ENCODE measurements at places on chromosomes 2 and 18.

DNA sequence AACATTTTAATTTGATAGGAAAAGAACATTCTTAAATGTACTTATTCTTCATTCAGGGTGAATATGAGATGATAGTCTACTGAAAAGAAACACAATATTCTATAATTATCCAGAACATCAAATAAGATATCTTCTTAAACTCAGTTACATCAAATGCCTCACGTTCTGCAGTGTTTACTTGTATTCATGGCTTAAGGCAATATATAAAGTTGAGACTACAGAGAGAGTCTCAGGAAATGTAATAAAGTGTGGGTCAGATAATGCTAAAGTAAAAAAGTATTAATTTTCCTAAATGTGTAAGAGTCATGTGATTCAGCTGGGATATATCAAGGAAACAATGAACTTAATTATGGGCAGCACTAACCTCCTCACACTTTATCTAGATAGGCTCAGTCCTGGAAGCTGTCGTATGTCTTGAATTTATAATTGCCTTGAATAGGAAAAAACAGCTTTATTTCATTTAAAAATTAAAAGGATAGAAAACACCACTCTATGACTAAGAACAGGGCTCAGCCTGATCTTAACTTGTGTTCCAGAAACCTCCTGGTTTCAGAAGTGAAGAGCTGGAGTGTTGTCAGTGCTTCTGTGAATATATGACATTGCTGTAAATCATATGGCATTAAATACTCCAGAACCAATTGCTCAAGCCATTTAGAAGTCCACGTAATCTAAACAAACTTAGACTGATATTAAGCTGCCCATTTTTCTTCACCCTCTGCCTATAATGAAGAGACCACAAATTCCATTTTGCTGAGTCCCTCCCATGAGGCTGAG is 240.2 kb downstream of the FSIP2 start:
- no peak for DNase-seq

GRCh38 chr2:121235542-121235941 is 49.5 kb downstream of the TFCP2L1 start:
- DNase-seq = no peak

GRCh38 chr18:7190547-7191156 is 40.2 kb upstream of the LRRC30 start:
- DNase-seq = no peak

DNA sequence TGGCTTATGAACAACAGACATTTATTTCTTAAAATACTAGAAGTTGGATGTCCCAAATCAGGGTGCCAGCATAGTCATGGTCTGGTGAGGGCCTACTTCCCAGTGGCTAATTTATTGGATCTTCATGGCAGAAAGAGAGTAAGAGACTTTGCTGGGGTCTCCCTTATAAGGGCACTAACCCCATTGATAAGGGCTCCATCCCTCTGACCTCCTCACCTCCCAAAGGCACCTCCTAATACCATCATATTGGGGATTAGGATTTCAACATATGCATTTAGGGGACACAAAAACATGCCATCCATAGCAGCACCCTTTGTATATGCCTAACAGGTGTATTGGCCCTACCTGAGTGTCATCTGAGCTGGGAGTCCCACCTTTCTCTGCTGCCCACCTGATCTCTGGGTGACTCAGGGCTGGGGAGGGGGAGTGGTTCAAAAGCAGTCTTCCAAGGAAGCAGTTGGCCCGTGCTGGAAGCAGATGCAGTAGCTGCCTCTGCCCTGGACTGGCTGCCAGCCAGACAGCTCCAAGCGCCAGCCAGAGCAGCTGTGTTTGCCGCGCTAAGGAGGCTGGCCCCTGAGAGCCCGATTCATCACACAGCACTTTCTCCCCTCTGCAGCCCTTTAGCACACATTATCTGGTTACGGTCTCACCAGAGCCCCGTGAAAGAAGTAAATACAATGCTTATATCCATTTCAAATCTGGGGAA is 84.6 kb downstream of the SMAD7 start:
- no peak for DNase-seq

DNA sequence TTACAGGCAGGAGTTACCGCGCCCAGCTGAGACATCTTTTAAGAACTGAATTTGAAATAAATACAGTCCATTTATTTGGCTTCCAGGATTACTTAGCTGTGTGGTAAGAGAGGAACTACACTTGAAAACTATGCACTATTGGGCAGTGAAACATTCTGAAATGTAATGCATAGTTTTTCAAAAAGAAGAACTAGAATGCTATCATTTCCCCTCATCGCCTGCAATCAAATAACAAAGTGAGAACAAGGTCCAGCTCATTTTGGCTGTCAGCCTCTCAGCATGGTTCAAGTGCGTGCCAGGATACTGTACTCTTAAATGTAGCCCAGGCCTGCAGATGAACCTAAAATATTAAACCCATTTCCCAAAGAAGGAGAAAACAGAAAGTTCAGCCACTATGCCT is 76.6 kb upstream of the ARL5A start:
- peak; percentile 30 for DNase-seq

DNA sequence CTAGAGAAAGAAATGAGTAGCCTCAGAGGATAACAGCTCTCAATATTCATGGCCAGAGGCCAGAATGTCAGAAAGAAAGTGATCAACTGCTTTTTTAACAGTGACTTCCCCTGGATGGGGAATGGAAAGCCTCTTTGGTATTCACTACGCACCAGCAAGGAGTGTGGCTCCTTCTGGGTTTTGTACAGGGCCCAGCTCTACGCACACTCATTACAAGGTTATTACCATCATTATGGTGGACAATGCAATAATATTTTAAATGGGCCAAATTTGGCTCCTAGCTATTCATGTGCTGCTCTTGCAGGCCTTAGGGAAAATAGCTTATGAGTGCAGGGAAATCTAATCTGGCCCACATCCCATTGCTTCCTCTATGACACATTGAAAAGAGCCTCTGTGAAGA is 1149.5 kb upstream of the FANCL start:
- DNase-seq = no peak

GRCh38 chr2:234533626-234534025 is 36.7 kb upstream of the ARL4C start:
- DNase-seq = no peak

DNA sequence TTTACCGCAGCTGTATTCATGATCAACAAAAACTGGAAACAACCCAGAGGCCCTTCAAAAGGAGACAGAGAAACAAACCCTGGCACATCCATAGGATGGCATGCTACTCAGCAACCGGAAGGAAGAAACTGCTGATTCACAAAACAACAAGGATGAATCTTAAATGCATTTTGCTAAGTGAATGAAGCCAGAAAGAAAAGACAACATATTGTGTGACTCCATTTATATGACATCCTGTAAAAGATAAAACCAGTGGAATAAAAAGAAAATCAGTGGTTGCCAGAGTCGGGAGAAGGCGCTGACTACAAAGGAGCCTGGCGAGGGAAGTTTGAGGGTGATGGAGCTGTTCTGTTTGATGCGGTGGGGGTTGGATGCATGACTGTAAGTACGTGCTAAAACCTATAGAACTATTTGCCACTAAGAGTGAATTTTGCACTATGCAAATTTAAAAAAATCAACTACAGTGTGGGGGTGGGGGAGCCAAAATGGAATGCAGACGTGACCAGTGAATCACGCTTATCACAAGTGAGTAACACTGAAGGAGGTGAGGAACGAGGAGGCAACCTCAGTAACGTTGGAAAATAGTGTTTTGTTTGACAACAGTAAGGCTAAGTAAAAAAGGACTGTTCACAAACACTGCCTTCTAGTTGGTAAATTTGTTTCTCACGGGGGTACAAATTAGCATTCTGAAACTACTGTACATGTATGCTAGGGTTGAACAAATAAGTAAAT is 108.9 kb downstream of the INHBB start:
- DNase-seq = no peak

DNA sequence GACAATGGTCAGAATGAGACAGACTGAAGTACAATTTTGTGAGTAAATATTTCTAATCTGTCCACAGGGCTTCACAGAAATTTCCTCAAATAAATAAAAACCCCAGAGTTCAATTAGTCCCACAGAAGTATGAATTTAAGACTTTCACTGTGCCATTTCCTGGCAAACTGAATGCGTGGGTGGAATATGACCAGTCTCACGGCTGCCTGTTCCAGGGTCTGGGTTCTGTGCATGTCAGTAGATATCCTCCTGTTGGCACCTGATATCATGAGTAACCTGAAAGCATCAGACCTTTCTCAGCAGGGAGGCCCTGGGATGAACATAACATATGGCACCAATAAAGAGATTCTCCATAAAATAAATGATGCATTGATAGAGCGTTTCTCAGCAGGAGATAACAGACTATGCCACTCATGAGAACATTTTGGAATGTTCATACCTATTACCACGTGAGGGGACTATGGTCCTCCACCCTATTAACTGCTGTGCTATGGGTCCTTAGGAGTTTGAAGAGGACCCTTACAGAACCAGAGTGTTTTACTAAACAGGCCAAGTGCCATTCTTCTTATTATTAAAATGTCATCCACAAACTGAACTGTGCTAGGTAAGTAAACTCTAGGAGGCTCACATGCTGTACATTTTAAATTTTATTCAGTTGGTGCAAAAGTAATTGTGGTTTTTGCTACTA is 10.6 kb upstream of the MALL start:
- no peak for DNase-seq

- no peak for DNase-seq
Measured at GRCh38 chr18:56929886-56930285, 217.0 kb upstream of the BOD1L2 start.

DNA sequence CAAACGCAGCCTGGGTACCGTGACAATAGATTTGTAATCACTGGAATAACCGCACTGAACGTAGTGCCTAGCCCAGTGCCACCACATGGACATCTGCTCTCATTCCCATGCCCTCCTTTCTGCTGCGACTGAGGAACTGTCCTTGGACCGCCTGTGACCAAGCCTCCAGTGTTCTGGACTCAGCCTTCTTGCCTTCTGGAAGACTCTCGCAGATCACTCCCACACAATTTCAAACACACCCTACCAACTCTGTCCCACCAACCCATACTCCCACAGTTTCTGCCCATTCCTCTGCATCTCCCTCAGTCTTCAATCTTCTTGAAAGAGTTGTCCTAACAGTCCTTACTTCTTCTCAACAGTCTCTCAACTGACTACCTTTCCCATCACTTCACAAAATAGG is 2.1 kb downstream of the RNF149 start:
- DNase-seq = no peak

DNA sequence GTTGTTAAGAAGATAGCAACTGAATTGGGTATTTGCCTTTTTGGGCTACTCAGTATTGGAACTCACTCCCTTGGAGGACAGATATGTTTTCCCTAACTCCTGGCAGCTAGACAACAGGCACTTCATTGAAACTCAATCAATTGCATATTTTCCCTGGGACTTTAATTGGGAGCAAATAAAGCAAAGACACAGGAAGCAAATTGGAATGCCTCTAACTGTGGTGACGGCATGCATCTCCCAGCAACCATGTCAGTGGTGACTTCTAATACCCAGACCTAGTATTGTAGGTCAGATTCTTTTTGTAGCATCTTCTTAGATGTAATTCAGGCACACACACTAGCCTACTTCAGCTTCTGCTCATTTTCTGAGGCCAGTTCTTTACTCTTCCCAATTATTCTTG is 164.2 kb upstream of the SETBP1 start:
- DNase-seq = no peak

GRCh38 chr18:21167641-21168377 is 56.2 kb upstream of the ROCK1 start:
- DNase-seq = no peak

GRCh38 chr2:68418855-68419254 is 48.2 kb downstream of the FBXO48 start:
- no peak for DNase-seq

DNA sequence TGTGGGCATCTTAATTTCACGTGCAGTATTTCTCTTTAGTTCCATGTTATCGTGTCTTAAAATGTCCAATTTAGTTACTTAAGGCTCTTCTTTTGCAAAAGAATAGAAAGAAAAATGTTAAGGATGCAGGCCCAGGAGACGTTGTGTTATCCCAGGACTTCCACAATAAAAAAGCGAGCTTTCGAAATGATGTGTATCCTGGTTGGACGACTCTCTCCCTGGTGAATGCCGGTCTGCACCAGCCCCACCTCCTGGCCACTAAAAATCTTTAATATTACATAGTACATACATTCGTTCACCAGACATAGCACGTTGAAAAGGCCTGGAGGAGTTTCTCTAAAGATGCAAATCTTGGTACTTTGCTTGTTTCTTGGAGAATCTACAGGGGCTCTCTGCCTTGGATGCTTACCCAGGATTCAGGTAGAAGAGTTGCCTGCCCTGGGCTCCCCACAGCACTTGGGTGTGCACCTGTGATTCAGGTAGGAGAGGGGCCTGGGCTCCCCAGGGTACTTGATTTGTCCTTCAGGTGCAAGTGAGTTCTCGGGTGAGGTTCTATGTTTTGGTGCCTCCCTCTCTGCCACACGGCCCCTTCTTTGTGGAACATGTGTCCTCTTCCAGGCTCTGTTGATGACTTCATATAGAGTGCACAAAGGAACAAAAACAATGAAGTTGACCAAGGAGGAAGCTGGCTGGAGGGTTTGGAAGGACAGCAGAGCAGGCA is 26.6 kb downstream of the TWIST2 start:
- DNase-seq = no peak

- DNase-seq = no peak
Measured at GRCh38 chr18:53698907-53699306, 525.6 kb downstream of the MBD2 start.

DNA sequence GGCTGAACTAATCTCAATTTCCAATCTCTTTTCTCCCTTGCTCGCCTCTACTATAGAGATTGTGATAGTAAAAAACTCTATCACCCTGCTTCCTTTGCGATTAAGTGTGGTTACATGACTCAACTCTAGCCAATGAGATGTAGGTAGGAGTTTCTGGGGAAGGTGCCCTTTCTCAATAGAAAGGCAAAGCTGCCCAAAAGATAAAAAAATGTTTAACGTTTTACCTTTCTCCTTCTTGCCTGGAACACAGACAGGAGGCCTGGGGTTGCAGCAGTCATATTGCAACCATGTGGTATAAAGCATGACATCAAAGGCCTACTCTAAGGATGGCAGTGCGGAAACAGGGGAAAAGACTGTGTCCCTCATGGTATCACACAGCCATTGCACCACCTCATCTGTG is 31.5 kb downstream of the TMEM37 start:
- DNase-seq = no peak

DNA sequence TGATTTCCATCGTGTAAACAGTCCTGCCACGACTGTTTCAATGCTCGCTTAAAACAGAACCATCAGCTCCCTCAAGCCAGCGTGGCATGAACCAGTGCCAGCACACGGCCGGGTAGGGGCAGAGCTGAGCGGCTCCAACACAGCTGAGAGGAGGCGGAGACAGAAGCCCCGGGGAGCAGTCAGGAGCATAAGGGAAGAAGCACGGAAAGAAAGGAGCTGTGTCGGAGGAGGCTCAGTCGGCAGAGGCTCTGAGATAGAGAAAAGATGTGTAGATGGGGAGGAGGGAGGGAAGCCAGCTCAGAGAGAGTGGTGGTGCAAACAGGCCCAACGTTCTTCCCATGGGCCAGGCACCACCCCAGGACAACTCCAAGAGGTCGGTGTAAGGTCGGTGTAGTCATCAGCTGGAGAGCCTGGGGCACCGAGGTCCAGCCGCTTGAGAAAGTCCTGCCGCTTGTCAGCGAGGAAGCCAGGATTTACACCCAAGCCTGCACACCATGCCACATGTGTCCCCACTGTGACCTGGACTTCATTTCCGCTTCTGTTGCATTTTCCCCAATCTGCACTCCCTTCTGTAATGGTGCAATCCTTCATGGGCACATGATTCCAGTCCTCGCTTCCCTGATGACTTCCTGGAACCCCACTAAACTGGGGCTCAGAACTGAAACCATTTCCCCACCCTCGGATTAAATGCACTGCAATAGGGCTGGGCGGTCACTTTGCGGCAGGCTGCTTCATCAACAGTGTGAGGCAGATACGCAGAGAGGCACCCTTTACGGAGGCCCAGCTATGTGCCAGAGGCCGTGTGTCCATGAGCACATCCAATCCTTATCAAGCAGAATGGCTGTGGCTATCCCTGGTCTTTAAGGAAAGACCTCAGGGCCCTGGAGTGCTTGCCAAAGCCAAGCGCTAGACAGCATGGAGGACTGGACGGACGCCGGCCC is 43.5 kb downstream of the CYP27C1 start:
- no peak for DNase-seq
